NK-92 treated with Interleukin-12 subunit alpha and Interleukin-12 subunit beta, amount 100 ng/mL, for 24 hours (cell line): ENCODE measurements at places on chromosomes 1 and 21.

DNA sequence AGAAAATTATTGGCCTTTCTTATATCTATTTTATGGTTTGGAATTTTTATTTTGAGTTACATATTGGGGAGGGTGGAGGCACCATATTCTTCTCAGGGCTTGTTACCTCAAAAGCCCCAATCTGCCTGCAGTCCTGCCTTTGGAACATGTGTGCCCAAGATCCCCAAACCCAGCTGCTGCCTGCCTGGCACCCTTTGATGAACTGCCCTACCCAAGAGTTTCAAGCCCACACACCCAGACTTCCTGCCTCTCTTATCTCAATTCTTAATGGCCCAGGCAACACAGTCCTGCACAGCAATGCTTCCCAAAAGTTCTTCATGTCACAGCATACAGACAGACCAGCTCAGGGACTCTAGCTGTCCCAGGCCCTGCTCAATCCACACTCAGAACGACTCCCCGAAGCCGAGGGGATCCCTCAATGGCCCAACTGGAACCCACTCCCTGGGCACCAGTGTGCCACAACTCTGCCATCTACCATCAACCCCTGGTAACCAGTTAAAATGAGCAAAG lies 19.2 kb downstream of the OLFML2B start:
- no peak for DNase-seq

- DNase-seq: no peak
Observed at GRCh38 chr21:46168238-46168637, 12.9 kb upstream of the FTCD start.

GRCh38 chr1:192809307-192810252 lies 741 bp downstream of the RGS2 start:
- no peak for DNase-seq

GRCh38 chr1:45282351-45282750 lies 44.3 kb upstream of the HPDL start:
- no peak for DNase-seq

- no peak for DNase-seq
Observed at GRCh38 chr1:9902060-9902452, 8.0 kb downstream of the CTNNBIP1 start.

DNA sequence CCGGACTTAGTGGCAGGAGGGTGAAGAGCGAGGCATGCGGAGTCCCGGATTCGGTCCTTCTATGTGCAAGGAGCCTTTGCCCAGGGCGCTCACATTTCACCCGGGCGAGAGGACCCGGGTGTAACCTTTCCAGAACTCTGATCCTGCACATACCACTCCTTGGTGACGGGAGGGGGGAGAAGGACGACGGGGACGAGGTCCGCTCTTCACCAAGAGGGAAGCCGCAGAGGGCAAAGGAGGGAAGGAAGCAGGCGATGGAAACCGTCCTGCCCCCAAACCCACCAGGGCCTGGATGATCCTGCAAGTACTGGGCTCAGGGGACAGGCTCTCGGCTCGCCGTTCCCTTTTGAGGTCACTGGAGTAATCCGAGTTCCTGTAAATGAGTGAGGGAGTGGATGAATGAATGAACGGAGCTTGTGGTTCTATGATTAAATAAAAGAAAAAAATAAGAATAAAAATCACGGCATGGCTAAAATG lies 993 bp downstream of the SYPL2 start:
- DNase-seq: no peak

GRCh38 chr1:212515329-212515760 lies 82.6 kb downstream of the NENF start:
- DNase-seq: no peak

DNA sequence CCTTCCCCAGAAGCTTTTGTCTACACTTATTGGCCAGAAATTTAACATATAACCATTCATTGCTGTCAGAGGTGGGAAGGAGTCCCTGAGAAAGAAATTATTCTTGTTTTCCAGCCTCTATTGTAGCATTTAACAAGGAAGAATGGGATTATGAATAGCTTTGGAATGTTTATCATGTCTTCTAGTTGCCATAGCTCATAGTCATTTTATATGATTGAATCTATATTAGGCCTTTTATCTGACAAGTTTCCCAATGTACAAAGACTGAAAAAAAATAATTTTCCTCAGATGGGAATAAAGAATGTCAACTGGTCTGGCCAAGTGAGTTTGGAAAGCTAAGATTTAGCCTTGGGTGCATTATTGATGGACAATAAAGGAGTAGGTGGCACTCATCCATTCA lies 28.3 kb downstream of the PTPRC start:
- no peak for DNase-seq

- no peak for DNase-seq
Observed at GRCh38 chr1:10823000-10823401, 26.6 kb upstream of the CASZ1 start.

GRCh38 chr1:118395430-118395991 lies 210.5 kb upstream of the SPAG17 start:
- DNase-seq: no peak

GRCh38 chr1:3750741-3751140 lies 1.5 kb upstream of the CCDC27 start:
- DNase-seq: no peak

GRCh38 chr1:40267767-40268187 lies 9.7 kb downstream of the ZMPSTE24 start:
- DNase-seq: no peak

GRCh38 chr1:91781901-91782622 lies 103.9 kb downstream of the TGFBR3 start:
- DNase-seq: no peak

- DNase-seq: no peak
Observed at GRCh38 chr1:221161571-221162041, 282.4 kb downstream of the HLX start.

GRCh38 chr1:65341381-65341780 lies 32.0 kb downstream of the DNAJC6 start:
- DNase-seq: no peak

GRCh38 chr1:83994111-83994510 lies 4.8 kb downstream of the TTLL7 start:
- DNase-seq: no peak

DNA sequence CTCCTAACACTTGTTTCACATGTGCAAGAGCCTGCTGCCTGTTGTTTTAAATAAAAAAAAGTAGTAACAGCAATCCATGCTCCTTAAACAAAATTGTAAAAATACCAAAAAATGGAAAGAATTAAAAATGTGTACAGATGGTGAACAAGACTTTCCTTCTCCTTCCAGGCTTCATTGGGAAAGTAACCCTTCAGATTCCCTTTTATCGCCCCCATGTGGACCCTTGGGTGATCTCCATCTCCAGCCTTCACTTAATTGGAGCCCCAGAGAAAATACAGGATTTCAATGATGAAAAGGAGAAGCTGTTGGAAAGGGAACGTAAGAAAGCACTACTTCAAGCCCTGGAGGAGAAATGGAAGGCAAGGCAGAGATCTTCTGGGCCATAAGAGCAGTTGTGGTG lies 14.2 kb downstream of the VPS13D start:
- no peak for DNase-seq

- no peak for DNase-seq
Observed at GRCh38 chr1:83102630-83103071, 896.3 kb downstream of the TTLL7 start.

DNA sequence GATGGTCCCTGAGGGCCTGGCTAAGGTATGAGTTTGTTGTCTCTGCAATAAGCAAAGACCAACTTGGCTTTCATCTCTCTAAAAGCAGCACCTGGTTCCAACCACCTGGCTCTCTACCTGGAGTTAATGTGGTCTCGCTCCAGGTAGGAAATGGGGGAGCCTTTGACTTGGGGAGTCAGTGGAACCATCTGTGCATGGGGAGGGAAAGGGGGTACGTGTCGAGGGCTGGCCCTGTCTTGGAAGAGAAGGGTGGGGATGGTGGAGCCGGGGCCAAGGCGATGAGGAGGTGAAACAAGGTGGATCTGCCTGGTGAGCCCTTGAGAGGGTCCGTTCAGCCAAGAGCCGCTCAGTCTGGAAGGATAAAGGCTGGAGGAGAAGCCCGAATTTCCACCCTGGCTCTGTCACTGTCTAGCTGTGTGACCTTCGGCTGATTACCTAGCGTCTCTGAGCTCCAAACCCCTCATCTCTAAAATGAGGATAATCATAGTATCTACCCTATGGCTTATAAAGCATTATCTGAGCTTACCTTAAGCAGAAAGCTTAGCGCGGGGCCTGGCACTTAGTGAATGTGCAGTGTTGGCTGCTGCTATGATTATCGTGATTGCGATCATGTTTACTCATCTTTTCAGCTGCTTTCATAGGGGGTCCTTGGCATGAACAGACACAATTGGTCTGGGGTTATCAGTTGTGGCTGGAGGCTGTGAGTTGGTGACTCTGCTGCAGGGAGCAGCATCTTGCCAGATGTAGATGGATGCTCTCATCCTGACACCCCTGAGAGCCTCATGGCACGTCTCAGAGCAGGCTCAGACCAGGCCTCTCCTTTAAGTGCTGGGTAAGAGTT lies 78.7 kb downstream of the ACTL8 start:
- no peak for DNase-seq

GRCh38 chr1:115194506-115194905 lies 105.2 kb upstream of the TSPAN2 start:
- DNase-seq: no peak

DNA sequence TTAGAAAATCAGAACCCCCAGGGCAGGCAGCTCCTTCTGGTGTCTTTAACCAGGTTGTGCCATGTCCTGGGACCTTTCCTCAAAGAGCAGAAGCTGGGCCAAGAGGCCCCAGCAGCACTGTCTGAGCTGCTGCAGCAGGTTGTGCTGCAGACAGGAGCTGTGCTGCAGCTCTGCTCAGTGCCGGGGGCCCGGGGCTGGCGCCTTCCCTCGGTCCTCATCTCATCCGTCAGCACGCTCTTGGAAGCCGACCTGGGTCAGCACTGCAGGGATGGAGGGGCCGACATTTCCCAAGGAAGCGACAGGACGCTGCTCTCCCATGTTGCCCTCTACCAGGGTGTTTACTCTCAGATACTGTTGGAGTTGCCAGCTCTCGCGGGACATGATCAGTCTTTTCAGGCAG lies 11.7 kb downstream of the URB2 start:
- no peak for DNase-seq

DNA sequence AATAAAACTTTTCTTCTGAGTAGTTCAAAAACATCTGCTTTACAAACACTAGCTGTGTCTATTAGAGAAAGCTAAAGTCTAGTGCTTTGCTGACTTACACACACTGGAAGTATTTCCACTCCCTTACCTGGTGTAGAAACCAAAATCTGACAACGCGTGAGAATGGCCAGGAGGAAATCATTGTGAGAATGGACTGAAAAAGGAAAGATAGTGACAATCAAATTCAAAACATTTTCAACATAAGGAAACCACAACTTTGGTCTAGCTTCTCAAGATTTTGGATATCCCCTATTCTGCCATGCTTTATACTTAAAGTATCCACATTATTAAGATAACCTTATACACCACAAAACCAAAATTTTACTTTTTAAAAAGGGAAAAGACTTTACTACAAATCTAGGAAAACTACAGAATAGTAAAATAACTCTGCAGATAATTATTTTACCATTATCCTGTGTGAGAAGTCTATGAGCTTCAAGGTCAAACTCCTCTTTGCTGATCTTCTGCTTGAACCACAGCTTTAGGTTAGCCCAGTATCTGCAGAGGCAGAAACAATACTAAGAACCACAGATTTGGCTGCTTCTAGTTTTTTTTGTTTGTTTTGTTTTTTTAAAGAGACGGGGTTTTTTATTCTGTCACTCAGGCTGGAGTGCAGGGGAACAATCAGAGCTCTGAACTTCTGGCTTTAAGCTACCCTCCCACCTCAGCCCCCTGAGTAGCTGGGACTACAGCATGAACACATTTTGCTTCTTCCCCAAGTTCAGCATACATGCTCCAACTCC lies 6.6 kb downstream of the TADA1 start:
- DNase-seq: no peak

GRCh38 chr1:108089477-108089876 lies 110.7 kb downstream of the SLC25A24 start:
- no peak for DNase-seq

- no peak for DNase-seq
Observed at GRCh38 chr1:30700528-30701257, 22.7 kb downstream of the MATN1 start.

DNA sequence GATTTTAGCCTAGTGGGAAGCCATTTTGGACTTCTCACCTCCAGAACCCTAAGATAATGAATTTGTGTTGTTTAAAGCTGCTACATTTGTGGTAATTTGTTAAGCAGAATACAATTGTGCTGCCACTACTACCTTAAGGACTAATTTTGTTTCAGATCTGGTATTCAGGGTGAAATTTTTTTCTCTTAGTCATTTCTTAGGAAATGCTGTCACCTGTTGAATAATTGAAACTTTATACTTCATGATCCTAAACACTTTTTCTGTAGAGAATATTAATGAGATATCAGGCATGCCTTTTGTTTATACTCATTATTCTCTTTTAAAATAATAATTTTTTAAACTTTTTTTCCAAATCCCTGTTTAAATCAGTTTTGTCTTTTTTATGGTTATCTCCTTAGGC lies 246.8 kb downstream of the TGFB2 start:
- DNase-seq: no peak

GRCh38 chr1:68470388-68470970 lies 20.7 kb upstream of the RPE65 start:
- no peak for DNase-seq

DNA sequence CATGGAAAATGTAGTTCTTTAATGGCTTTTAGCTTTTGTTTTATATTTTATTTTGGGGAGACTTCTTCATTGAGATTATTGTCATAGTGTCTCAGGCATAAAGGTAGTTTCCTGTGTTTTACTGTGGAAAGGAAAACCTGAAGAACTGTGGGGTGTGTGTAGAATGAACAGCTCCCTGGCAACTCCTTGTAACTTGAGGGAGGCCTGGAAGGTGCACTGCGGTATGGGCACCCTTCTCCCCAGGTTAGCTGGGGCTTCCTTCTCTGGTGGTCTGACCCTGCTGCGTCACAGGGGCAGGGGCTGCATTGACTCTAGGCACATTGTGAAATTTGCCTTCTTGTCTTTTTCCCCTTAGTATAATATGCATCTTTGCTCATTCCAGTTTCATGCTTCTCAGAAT lies 1.7 kb downstream of the ATP1B1 start:
- DNase-seq: no peak

GRCh38 chr1:52102336-52103013 lies 39.4 kb upstream of the ZFYVE9 start:
- DNase-seq: no peak

DNA sequence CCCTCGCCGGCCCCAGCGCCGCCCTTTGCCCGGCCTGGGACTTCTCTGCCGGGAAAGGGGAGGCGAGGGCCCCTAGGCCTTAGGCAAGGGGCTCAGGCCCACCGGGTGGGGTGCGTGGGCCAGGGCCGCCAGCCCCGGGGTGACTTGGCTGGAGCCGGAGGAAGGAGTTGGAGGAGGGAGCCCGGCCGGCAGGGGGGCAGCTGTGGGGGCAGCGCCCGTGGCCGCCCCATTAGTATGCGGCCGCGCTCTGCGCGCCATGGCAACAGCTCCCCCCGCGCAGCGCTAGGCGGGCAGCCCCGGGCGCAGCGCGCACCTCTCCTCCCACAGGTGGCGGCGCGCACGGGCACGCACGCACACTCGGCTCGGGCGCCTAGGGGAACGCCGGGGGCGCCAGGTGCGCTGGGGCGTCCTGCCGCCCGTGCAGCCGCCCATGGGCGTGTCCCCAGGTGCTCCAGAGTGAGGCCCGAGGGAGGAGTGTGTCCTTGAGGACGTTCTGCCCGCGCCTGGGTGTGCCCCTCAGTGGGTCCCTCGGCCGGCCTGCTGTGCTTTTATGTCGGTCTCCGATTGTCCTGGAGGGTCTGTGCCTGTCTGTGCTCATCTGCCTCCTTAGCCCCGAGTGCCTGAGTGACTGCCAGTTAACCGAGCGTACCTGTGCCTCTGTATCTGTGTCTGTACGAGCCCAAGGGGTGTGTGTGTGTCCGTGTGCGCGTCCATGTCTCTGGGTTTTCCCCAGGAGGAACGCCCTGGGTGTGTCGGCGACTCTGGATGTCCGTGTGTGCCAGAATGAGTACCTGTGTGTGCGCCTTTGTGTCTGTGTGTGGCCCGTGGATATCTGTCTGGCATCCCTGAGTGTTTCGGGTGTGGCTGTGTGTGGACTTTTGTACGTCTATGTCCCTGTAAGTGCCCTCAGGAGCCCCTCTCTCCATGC lies 38.2 kb upstream of the WASF2 start:
- DNase-seq: no peak
